ENCODE measurements at places on chromosomes 5 and 9.

DNA sequence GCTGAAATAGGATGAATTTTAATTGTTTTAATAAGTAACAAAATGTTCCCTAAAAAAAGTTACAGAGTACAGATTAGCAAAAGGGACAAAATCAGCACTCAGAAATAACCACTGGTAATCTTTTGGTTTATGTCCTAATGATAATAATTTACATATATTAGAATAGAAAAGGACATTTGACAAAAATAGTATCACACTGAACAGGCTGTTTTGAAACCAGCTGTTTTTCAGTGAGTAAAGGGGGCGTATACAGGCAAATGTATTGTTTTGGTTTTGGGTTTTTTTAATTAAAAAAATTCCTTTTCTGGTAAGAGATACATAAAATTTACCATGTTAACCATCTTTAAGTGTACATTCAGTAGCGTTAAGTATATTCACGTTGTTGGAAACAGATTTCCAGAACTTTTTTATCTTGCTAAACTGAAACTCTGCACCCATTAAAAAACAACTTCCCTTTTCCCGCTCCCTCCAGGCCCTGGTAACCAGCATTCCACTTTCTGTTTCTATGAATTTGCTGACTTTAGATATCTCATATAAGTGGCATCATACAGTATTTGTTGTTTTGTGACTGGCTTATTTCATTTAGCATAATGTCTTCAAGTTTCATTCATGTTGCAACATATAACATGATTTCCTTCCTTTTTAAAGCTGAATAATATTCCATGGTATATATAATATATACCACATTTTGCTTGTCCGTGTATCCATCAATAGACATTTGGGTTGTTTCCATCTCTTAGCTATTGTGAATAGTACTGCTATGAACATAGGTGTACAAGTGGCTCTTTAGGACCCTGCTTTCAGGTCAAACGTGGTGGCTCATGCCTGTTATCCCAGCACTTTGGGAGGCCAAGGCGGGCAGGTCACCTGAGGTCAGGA, 20.6 kb upstream of the LARP1 start:
- H3K27ac ChIP-seq = no peak overlapping the region
- no peaks in the 10 kb centered on the region for H3K36me3 ChIP-seq
- DNase-seq = no peak
- no peaks in the 10 kb centered on the region for H3K27me3 ChIP-seq
- H3K4me3 ChIP-seq = no peak overlapping the region

GRCh38 chr9:124079176-124079925, 67.8 kb downstream of the LHX2 start:
- no peak overlapping the region for H3K27ac ChIP-seq
- peaks cover 5% of the 10 kb centered on the region for H3K36me3 ChIP-seq
- DNase-seq = no peak
- peaks cover 3% of the 10 kb centered on the region for H3K4me1 ChIP-seq
- no peak overlapping the region for H3K4me3 ChIP-seq
- peaks cover 29% of the 10 kb centered on the region for H3K27me3 ChIP-seq

GRCh38 chr9:36064448-36065037, 27.8 kb downstream of the RECK start:
- H3K4me3 ChIP-seq = no peak overlapping the region
- H3K27me3 ChIP-seq = no peaks in the 10 kb centered on the region
- H3K36me3 ChIP-seq = peaks cover 8% of the 10 kb centered on the region
- H3K4me1 ChIP-seq = peaks cover 8% of the 10 kb centered on the region
- no peak for DNase-seq
- H3K27ac ChIP-seq = no peak overlapping the region

GRCh38 chr5:28110781-28111180, 1072.4 kb upstream of the CDH9 start:
- no peak overlapping the region for H3K27ac ChIP-seq
- no peaks in the 10 kb centered on the region for H3K4me1 ChIP-seq
- no peak overlapping the region for H3K4me3 ChIP-seq

DNA sequence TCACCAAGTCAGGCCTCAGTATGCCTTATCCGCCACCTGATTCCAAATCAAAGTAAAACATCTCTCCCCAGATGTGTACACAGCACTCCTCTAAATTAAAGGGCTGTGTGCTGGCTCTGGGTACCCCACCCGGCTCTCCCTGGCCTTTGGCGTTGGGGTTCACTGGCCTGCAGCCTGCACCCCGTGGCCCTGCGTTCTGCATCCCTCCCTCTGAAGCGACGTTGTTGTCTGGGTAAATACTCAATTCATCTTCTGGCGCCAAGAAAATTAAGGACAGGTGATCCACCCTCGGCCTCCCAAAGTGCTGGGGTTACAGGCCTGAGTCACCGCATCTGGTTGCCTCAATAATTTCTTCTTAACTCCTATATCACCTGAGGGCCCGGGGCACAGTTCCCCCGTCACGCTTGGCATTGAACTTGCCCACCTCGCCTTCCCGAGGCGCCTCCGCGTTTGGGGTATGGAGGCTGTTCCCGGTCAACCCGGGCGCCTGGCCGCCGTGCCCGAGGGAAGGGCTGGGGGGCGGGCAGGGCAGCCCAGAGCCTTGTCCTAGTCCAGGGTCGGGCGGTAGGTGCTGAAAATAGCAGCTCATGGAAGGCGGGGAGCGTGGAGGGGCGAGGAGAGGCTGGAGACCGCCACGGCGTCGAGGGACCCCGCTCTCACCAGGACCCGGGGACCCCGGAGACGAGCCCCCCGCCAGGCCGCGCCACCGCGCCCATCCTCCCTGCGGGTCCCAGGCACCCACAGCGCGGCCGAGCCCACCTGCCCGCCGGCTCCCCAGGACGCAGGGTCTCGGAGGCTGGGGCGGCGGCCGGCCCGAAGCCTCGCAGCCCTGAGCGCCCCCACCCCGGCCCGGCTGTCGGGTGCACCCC, 531 bp downstream of the ABO start:
- H3K27ac ChIP-seq = no peak overlapping the region
- peaks cover 53% of the 10 kb centered on the region for H3K27me3 ChIP-seq
- H3K4me1 ChIP-seq = peaks cover 3% of the 10 kb centered on the region
- H3K4me3 ChIP-seq = no peak overlapping the region

- peaks cover 4% of the 10 kb centered on the region for H3K4me1 ChIP-seq
- no peaks in the 10 kb centered on the region for H3K27me3 ChIP-seq
- no peak overlapping the region for H3K4me3 ChIP-seq
- H3K36me3 ChIP-seq = peaks cover 2% of the 10 kb centered on the region
- no peak overlapping the region for H3K27ac ChIP-seq
Observed at GRCh38 chr5:143113461-143113860, 290.0 kb downstream of the NR3C1 start.

DNA sequence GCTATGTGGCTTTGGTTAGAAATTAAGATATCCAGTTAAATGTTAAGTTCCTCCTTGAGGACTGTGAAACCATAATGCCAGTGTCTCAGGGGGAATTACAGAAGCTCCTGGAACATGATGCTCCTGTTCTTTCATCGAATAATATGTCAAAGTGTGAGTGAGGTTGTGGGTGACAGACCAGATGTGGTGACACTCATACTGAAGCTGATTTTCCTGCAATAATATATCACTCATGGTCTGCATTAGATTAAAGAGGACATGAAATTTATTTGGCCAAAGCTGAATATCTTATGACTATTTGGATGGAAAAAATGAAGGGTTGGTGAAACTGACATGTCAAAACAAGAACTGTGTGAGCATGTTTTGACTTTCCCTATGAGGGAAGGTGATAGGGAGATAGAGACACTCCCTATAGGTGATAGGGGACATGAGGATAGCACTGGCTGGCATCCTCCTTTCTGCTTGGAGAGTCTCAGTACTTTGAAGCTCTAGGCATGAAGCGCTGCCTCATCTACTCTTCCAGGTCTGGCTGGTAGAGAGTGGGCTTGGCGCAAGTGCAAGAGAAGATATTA, 173.5 kb downstream of the ARHGEF28 start:
- H3K27me3 ChIP-seq = peaks cover 59% of the 10 kb centered on the region
- peaks cover 6% of the 10 kb centered on the region for H3K4me1 ChIP-seq
- no peak overlapping the region for H3K4me3 ChIP-seq
- no peak overlapping the region for H3K27ac ChIP-seq
- no peaks in the 10 kb centered on the region for H3K36me3 ChIP-seq

DNA sequence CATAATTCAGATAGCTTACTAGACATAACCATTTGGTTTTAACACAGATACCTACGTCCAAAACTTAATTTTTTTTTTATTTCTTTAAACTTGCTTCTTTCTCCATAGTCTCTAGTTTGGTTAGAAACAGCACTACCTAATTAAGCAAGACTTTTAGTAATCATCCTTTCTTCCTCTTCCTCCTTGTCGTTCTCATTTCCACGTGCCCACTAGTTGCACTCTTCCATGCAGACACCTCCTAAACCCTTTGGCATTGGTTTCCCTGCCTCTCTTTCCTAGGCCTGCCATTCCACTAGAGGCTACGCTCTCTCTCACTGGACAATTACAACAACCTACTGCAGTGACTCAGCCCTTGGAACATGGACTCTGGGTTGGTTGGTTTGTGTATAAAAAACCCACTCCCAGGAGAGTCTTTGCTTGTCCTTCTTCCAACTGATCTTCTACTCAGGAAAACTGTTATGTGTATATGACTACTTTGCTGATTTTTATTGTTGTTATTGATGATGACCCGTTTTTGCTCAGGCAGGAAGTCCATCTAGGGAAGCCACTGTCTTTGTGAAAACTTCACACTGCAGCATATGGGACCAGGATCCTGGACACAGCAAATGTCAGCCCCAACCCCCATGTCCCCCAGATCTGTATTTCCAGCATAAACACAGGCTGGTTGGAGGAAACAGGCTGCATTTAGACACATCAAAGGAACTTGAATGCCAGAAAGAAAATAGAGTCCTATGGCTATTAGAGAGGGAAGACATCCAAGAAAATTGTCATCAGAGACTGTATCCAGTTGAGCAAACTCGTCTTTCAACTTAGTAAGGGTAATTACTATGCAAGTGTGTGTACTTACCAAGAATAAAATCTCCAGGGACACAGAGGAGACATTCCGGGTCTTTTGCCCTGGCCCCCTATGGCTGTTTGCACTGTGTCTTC, 503.2 kb downstream of the GADD45G start:
- peaks cover 2% of the 10 kb centered on the region for H3K36me3 ChIP-seq
- no peak overlapping the region for H3K27ac ChIP-seq
- H3K27me3 ChIP-seq = peaks cover 19% of the 10 kb centered on the region
- no peak overlapping the region for H3K4me3 ChIP-seq
- H3K4me1 ChIP-seq = peaks cover 4% of the 10 kb centered on the region
- no peak for DNase-seq

DNA sequence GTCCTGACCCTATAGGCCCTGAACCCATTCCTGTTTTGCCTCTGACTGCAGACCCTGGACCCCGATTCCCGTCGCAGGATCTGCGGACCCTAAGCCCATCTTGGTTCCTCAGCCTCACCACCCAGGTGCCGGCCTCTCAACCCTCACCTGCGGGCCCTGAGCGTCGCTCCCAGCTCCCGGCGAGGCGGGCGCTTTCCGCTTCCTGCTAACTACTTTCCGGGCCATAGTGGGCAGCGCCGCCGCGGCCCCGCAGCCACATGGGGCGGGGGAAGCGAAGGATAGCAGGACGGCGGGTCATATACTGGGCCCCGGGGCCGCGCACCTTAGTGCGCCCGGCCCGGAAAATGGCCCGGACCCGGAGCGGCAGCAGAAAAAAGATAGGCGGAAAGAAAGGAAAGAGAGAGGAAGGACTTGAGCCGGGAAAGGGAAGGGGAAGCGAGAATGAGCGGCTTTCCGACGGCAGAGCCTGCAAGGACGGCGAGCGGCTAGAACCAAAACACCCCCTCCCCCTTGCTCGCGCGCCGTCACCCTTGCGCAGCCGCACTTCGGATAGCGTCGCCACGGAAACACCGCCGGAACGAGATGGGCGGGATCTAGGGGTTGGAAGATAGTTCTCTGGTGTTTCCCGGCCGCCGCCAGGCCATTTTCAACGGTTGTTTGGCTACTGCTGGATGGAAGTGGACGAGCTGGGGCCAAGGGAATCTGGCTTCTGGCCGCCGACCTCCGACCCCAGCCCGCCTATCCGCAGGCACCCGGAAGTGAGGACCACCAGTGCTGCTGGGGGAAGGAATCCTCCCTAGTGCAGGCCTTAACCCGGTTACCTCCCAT, at the start of gene DCAF12:
DCAF12 (minus strand) TSS at position 492 of the 828 bp plus-strand sequence; CDS start at position 225, 267 bp downstream.
- peaks cover 6% of the 10 kb centered on the region for H3K36me3 ChIP-seq

DNA sequence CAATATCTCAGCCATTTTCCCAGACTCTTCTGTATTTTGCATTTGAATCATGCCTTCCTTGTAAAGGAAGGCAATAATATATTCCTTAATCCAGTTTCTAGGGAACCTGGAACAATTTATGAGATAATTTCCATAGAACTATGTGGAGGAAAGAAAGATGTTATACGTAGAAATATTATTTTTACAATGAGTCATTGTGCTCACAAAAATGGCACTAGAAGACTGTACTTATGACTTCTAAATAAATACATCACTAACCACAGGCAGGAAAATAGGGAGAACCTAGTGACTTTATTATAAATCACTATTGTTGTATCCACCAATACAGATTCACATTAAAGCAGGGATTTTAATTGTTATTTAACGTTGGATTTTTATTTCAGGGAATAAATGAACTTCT, 87.6 kb downstream of the FBXO38 start:
- DNase-seq = no peak
- H3K27me3 ChIP-seq = peaks cover 11% of the 10 kb centered on the region
- H3K36me3 ChIP-seq = no peaks in the 10 kb centered on the region
- no peak overlapping the region for H3K27ac ChIP-seq
- no peak overlapping the region for H3K4me3 ChIP-seq
- H3K4me1 ChIP-seq = peaks cover 4% of the 10 kb centered on the region

- H3K27ac ChIP-seq = no peak overlapping the region
- H3K4me1 ChIP-seq = no peaks in the 10 kb centered on the region
- no peak for DNase-seq
- H3K36me3 ChIP-seq = no peaks in the 10 kb centered on the region
Observed at GRCh38 chr9:8701904-8702303, 902.3 kb upstream of the DMAC1 start.
